ENCODE measurements at places on chromosomes 3 and 15. TPM values are rescaled to one million over a fixed set of nuclear protein-coding genes. Genes with fewer than 3 reads are reported as not detected.

Gene POC1A
- 0.60 TPM for total RNA-seq

Gene CPNE9
- not detected for total RNA-seq

Gene CRYGS
- total RNA-seq: 1.1 TPM

Gene FBN1
- 35.5 TPM for total RNA-seq

Gene DNAH12
- total RNA-seq: not detected

Gene HTD2
- total RNA-seq: 19.5 TPM

Gene SUSD5
- total RNA-seq: 0.96 TPM

Gene C3orf22
- not detected for total RNA-seq

All from heart right ventricle (tissue), 16 donors.